Nephron progenitor cell (in vitro differentiated cells): ENCODE measurements at places on chromosomes 12 and 14.

DNA sequence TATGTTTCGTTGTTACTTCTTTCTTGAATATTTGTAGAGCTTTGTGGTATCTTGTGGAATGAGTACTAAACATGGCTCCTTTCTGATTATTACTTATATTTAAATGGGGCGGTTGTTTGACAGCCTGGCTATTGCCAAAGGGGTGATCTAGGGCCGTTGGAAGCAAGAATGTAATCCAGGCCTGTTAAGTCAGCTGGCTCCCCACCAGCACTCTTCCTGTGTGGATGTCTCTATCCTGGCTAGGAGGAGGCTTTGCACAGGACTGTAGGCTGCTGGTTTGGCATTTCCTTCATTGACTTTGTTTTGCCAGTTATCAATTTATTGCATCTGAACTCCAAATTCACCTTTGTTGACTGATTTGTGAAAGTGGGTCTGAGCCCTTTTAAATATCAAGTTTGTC, 5.6 kb downstream of the FAM234B start:
- H3K27me3 ChIP-seq: no peaks in the 10 kb centered on the region
- H3K36me3 ChIP-seq: peaks cover 43% of the 10 kb centered on the region
- H3K4me1 ChIP-seq: peaks cover 26% of the 10 kb centered on the region

DNA sequence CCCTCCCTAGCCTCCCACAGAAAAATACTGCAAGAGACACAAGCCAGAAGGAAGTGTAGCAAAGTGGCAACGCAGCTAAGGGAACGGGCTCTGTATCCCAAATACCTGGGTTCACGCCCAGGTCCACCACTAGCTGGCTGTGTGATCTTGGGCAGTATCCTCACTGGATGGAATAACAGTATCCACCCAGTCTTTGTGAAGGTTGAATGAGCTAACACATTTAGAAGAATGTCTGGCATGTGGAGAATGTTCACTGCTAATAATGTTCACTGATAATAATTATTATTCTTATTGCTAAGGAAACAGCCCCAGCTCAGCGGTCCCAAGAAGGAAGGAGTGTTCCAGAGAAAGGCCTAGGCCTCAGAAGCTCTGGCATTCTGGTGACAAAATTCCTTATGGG, 70.9 kb downstream of the VWF start:
- H3K36me3 ChIP-seq: no peaks in the 10 kb centered on the region
- no peak overlapping the region for H3K4me3 ChIP-seq
- H3K4me1 ChIP-seq: peaks cover 31% of the 10 kb centered on the region
- DNase-seq: no peak
- peaks cover 30% of the 10 kb centered on the region for H3K27me3 ChIP-seq

DNA sequence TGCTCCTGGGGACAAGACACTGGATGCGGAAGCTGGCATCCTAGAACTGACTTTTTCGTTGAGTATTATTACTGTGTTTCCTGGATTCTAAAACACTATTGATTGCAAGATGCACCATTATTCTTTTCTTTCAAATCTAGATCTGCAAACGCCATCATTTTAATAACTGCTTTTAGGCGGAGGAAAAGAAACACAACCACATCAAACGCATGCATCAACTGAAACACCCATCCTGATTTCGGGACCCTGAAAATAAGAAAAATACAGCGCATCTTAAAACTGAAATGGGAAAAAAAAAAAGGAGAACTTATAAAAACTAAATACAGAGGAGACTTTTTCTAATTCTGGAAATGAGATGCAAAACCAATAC, 103.7 kb upstream of the MAX start:
- H3K4me3 ChIP-seq: no peak overlapping the region
- DNase-seq: no peak
- H3K27me3 ChIP-seq: peaks cover 8% of the 10 kb centered on the region

GRCh38 chr12:7542046-7542445, 38.5 kb upstream of the CD163 start:
- no peak overlapping the region for H3K4me3 ChIP-seq
- H3K4me1 ChIP-seq: peaks cover 28% of the 10 kb centered on the region
- peaks cover 5% of the 10 kb centered on the region for H3K36me3 ChIP-seq

GRCh38 chr12:8156845-8157244, at the start of gene ZNF705A:
Gene ZNF705A (plus strand): TSS chr12:8157015. CDS start chr12:8172626, 15,611 bp downstream.
- H3K4me3 ChIP-seq: no peak within 1 kb of the TSS
- no peak within 1 kb of the TSS for H3K27ac ChIP-seq

DNA sequence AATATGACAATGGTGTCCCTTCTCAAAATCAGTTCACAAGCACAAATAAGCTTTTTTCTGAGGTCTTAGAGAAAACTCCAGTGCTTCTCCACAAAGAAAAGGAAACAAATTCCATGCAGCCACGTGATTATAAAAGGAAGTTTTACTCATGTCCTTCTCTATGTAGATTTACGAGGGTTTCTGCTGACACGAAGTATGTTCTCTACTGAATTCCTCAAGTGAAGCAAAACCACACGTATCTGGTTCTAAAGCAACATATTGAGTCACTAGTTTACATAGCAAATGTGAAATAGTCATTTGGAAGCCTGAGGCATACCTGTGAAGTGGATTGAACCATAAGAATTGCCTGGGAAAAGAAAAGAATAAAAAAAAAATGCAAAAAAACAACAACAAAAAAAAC, 31.9 kb downstream of the BMP4 start:
- no peak for DNase-seq
- H3K36me3 ChIP-seq: no peaks in the 10 kb centered on the region
- H3K4me1 ChIP-seq: peaks cover 14% of the 10 kb centered on the region
- no peak overlapping the region for H3K27ac ChIP-seq
- H3K4me3 ChIP-seq: no peak overlapping the region

- no peak overlapping the region for H3K4me3 ChIP-seq
- no peaks in the 10 kb centered on the region for H3K4me1 ChIP-seq
- DNase-seq: no peak
- no peaks in the 10 kb centered on the region for H3K27me3 ChIP-seq
Observed at GRCh38 chr14:28121512-28122297, 644.9 kb upstream of the FOXG1 start.

- H3K4me1 ChIP-seq: peaks cover 11% of the 10 kb centered on the region
- H3K36me3 ChIP-seq: no peaks in the 10 kb centered on the region
- H3K4me3 ChIP-seq: no peak overlapping the region
- DNase-seq: peak; percentile 4
- H3K27ac ChIP-seq: no peak overlapping the region
Observed at GRCh38 chr12:25135531-25136154, 59.3 kb downstream of the DNAI7 start.

- H3K27me3 ChIP-seq: peaks cover 4% of the 10 kb centered on the region
- no peak overlapping the region for H3K4me3 ChIP-seq
- no peaks in the 10 kb centered on the region for H3K36me3 ChIP-seq
- no peak for DNase-seq
- H3K4me1 ChIP-seq: peaks cover 33% of the 10 kb centered on the region
Observed at GRCh38 chr14:54649056-54649455, 82.1 kb downstream of the SAMD4A start.

DNA sequence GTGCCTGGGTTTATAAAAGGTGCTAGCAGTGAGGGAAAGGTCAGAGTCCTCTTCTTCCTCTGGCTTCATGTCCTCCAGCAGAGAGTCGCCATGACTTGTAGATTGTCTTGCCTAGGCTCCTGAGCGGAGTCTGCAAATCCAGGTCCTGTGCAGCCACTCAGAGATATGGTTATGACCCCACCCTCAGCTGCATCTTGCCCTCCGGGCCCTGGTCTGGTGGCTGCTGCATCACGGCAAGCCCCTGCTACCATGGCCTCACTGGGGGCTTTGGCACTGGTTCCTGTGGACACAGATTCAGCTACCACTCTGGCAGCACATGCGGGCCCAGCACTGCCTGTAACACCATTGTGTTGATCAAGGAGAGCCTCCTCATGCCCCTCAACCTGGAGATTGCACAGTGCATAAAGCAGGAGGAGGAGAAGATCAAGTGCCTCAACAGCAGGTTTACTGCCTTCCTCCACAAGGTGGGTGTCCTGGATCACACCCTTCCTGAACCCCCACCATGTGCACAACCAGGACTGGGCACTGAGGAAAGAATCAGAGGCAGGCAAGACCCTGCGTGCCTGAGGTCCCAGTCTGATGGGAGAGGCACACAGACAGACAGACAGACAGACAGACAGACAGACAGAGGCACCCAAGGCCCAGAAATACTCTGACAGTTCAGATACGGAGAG, 10.5 kb upstream of the KRT86 start:
- H3K4me3 ChIP-seq: no peak overlapping the region
- H3K36me3 ChIP-seq: peaks cover 10% of the 10 kb centered on the region
- DNase-seq: no peak

DNA sequence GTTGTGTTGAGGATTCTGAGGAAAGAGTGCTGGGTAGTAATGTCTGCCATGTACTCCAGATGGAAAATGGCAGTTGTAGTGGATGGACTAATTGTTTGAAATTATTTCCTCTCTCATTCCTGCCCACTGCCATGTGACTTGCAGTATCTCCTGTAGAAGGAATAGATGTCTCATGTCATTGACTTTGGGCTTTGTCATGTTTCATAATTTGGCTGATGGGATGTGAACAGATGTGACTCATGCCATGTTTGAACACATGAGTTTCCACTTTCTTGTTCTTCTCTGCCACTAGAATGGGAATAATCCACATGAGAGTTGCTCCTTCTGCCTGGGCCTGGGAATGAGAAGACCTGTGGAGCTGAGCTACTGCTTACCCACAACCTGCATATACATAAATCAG, 2.4 kb upstream of the CALCOCO1 start:
- peaks cover 32% of the 10 kb centered on the region for H3K4me1 ChIP-seq
- H3K27ac ChIP-seq: no peak overlapping the region
- H3K36me3 ChIP-seq: peaks cover 2% of the 10 kb centered on the region
- no peak overlapping the region for H3K4me3 ChIP-seq

GRCh38 chr12:124677552-124678356, 110.3 kb upstream of the NCOR2 start:
- H3K36me3 ChIP-seq: no peaks in the 10 kb centered on the region
- no peak for DNase-seq
- peaks cover 64% of the 10 kb centered on the region for H3K4me1 ChIP-seq
- no peak overlapping the region for H3K27ac ChIP-seq

DNA sequence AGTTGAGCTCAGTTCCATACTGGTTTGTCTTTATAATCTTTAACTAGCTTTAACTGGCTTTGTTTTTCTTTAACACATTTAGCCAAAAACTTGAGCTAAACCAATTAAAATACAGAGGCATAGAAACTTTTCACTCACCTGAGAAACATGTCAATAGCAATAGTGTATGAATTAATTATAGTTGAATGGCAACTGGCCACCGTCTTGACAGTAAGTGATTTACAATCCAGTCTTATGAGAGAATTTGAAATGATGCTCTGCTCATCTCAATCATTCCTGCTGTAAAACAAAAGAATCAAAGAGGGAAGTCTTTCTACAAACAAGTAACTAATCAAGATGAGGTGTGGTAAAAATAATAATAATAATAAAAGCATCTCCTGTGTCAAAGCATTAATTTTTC, 86.6 kb upstream of the AMIGO2 start:
- no peaks in the 10 kb centered on the region for H3K27me3 ChIP-seq
- H3K4me3 ChIP-seq: no peak overlapping the region
- peaks cover 6% of the 10 kb centered on the region for H3K36me3 ChIP-seq
- DNase-seq: no peak
- peaks cover 21% of the 10 kb centered on the region for H3K4me1 ChIP-seq

DNA sequence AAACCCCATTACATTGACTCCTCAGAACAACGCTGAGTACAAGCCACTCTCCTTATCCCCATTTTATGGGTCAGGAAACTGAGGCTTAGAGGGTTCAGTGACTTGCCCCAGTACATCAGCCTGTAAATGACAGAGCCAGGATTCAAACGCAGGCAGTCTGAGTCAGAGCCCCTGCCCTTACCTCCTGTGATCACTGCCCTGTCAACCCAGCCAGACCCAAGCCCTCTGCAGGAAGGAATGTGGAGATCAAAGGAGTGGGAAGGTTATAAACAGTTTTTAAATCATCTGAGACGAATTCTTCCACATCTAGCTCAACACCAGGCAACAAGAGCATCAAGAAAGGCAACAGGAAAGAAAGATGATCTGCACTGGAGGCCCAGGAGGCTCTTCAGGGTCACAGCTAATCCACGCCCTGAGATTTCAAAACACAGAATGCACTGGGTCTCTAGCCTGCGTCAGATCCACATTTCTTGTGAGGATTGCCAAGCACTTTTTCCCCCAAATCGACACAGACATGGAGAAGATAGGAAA, 38.5 kb downstream of the SPTB start:
- H3K27me3 ChIP-seq: peaks cover 4% of the 10 kb centered on the region
- H3K4me1 ChIP-seq: peaks cover 49% of the 10 kb centered on the region
- peak overlapping the region; percentile 16 for H3K4me3 ChIP-seq
- no peaks in the 10 kb centered on the region for H3K36me3 ChIP-seq

GRCh38 chr14:89270439-89271227, 146.4 kb downstream of the FOXN3 start:
- H3K36me3 ChIP-seq: peaks cover 4% of the 10 kb centered on the region
- H3K4me3 ChIP-seq: no peak overlapping the region
- no peak overlapping the region for H3K27ac ChIP-seq
- H3K27me3 ChIP-seq: peaks cover 3% of the 10 kb centered on the region
- H3K4me1 ChIP-seq: peaks cover 58% of the 10 kb centered on the region

GRCh38 chr12:6551063-6551461, 4.8 kb downstream of the IFFO1 start:
- no peaks in the 10 kb centered on the region for H3K27me3 ChIP-seq
- no peak overlapping the region for H3K4me3 ChIP-seq
- no peak for DNase-seq

DNA sequence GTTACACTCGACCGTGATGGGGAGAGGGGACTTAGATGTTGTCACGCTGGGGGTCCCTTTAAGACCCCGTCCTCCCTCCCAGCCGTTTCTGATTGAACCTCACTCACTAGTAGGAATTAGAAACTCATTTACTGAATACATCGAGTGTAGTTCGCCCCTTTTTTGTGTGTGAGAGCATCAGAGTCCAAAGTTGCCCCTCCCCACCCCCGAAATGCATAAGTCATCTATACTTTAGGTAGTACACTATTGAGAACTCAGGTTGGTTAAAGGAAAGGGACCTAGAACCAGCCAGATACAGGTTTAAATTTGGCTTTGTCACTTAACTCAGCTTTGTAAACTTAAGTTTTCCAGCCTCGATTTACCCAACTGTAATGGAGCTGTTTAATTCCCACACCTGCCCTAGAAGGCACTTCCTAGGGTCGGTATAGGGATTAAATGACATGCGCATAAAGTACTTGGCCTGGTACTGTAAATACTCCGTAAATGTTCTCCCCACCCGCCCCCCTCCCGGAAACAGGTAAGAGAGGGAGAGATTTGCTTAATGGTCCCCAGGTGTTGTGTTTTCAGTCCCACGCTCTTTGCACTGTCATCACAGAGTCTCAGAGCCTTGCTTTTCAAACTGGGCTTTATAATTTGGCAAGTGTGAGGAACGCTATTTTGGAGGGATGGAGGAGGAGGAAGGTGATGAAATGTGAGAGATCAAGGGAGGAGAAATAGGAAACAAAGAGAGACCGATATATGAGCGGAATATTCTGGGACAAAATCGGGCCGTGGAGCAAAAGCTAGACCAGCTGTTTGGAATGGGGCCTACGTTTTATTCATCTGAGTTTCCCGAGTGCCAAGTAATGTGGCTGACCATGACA, 897 bp downstream of the SUDS3 start:
- peak overlapping the region; percentile 82 for H3K4me3 ChIP-seq
- peaks cover 42% of the 10 kb centered on the region for H3K4me1 ChIP-seq
- H3K36me3 ChIP-seq: peaks cover 19% of the 10 kb centered on the region
- no peak for DNase-seq
- peaks cover 9% of the 10 kb centered on the region for H3K27me3 ChIP-seq
- H3K27ac ChIP-seq: peak overlapping the region; percentile 98

- H3K36me3 ChIP-seq: peaks cover 5% of the 10 kb centered on the region
- DNase-seq: no peak
- peaks cover 6% of the 10 kb centered on the region for H3K4me1 ChIP-seq
Observed at GRCh38 chr12:29255042-29255441, 106.0 kb downstream of the FAR2 start.

- DNase-seq: no peak
- H3K36me3 ChIP-seq: no peaks in the 10 kb centered on the region
- H3K27ac ChIP-seq: peak overlapping the region; percentile 97
- H3K4me1 ChIP-seq: peaks cover 77% of the 10 kb centered on the region
Observed at GRCh38 chr12:48811437-48812090, 6.7 kb upstream of the CACNB3 start.
